ENCODE measurements at places on chromosomes 5 and 9. TPM values are rescaled to one million over a fixed set of nuclear protein-coding genes. Genes with fewer than 3 reads are reported as not detected.

AK8 gene
- total RNA-seq: 0.92 TPM

FBXW11 gene
- 35.3 TPM for total RNA-seq

P4HA2 gene
- 46.7 TPM for total RNA-seq

BHMT gene
- not detected for total RNA-seq

FOXD4L5 gene
- total RNA-seq: 0.06 TPM

ARSI gene
- 30.6 TPM for total RNA-seq

GAS1 gene
- total RNA-seq: 0.09 TPM

COL5A1 gene
- 46.9 TPM for total RNA-seq

CAMLG gene
- 28.3 TPM for total RNA-seq
